ENCODE measurements at places on chromosomes 5 and 9. TPM values are rescaled to one million over a fixed set of nuclear protein-coding genes. Genes with fewer than 3 reads are reported as not detected.

DNA sequence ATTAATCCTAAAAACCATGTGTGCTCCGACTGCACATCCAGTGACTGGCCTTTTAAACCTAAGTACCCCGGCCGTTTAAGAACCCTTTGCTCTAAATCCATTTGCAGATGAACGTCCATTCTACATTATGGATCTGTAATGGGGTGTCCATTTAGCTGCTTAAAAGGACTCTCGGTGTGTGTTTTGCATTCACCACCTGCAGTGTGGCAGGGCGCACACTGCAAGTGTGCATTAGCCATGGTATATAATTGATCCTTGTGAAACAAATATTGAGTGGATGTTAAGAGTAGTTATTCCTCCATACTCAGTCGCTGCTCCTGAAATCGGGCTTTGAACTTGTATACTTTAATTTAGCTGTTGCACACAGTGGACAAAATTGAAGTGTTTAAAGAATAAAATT, 190.1 kb upstream of the WWC1 start:
- DNase-seq: no peak

DNA sequence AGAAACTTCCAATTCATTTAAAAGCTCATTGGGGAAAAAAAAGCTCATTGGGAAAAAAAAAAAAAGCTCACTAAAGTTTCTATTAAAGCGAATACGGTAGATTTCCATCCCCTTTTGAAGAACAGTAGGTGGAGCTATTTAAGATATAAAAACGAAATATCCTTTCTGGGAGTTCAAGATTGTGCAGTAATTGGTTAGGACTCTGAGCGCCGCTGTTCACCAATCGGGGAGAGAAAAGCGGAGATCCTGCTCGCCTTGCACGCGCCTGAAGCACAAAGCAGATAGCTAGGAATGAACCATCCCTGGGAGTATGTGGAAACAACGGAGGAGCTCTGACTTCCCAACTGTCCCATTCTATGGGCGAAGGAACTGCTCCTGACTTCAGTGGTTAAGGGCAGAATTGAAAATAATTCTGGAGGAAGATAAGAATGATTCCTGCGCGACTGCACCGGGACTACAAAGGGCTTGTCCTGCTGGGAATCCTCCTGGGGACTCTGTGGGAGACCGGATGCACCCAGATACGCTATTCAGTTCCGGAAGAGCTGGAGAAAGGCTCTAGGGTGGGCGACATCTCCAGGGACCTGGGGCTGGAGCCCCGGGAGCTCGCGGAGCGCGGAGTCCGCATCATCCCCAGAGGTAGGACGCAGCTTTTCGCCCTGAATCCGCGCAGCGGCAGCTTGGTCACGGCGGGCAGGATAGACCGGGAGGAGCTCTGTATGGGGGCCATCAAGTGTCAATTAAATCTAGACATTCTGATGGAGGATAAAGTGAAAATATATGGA, at the start of gene PCDHGA12:
Gene PCDHGA12 (plus strand): TSS at position 176 of the 782 bp plus-strand sequence. CDS start 253 bp downstream, at position 429.
- no peak for DNase-seq

DNA sequence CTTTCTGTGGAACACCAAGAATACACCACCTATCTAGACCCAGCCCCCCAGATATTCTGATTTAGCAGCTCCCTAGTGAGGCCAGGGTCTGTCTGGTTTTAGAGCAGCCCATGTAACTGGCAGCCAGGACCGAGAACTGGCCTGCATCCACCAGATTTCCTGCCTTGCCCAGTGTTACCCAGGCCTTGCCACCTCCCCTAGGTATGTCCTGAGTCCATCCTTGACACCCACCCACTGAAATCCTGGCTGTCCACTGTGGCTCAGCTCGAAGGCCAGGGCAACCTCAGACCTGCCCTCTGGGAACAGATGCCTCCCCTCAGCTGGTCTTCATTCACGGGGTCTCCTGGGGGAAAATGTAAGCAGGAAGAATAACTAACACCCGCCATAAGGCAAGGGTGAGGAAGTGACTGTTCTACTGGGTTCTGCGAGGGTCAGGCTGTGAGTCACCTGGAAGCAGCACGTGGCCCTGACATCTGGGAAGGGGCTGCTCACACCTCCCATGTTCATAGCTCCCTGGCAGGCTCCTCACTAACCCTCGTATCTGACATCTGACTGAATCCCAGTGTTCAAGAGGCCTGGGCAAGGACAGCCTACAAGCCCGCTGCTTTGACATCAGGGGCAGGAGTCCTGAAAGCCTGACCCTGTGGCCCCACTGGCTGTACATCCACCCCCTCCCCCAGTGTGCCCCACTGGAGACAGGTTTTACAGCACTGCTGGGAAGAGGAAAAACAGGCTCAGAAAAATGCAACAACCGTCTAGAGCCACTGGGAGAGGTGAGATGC, 72.7 kb downstream of the SEMA4D start:
- no peak for DNase-seq

- DNase-seq: no peak
These were observed 291.1 kb downstream of the DMAC1 start for GRCh38 chr9:7508516-7508915.

HRH2 gene
- total RNA-seq: 1.1 TPM
